ENCODE measurements at places on chromosomes 11 and 22. TPM values are rescaled to one million over a fixed set of nuclear protein-coding genes. Genes with fewer than 3 reads are reported as not detected.
A peak's percentile ranks its signal among the peaks of the same experiment; 100 is the strongest.

Gene MMP12
- total RNA-seq: not detected

- no peak for DNase-seq
Measured at GRCh38 chr22:27107386-27107785, 450.0 kb downstream of the MIAT start.

Gene KRTAP5-7
- not detected for total RNA-seq

DNA sequence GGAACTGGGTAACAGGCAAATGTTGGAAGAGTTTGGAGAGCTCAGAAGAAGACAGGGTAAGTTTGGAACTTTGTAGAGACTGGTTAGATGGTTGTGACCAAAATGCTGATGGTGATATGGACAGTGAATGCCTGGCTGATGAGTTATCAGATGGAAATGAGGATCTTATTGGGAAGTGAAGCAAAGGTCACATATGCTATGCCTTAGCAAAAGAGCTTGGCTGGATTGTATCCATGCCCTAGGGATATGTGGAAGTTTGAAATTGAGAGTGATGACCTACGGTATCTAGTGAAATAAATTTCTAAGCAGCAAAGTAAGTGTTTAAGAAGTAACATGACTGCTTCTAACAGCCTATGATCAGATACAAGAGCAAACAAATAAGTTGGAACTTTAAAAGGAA, 17.8 kb downstream of the BBOX1 start:
- DNase-seq: no peak

DNA sequence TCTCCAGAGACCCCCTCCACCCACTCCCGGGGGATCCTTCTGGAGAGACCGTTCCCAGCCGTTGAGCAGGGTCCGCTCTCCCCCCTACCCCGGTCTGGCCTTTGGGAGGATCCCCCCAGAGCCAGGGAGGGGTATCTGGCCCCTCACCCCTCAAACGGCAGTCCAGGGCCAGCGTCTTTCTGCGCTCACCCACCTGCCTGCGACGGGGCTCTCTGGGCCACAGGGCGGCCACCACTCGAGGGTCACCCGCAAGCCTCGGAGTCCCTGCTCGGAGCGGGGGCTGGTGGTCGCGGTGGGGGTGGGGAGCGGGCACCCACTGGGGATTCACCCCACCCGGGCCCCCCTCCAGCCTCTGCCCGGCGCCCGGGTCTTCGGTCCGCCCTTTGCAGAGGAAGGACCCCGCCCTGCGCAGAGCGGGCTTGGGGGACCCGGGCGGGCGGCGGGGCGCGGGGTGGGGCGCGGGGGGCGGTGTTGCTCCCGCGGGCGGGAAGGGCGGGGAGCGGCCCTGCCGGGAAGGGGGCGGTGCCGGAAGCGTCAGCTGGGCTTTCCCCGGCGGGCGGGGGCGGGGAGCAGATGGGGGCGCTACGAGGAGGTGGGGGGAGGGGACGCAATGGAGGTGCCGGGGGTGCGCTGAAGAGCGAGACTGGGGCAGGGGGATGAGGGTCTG, 16.6 kb downstream of the CRELD2 start:
- DNase-seq: peak; percentile 92

DNA sequence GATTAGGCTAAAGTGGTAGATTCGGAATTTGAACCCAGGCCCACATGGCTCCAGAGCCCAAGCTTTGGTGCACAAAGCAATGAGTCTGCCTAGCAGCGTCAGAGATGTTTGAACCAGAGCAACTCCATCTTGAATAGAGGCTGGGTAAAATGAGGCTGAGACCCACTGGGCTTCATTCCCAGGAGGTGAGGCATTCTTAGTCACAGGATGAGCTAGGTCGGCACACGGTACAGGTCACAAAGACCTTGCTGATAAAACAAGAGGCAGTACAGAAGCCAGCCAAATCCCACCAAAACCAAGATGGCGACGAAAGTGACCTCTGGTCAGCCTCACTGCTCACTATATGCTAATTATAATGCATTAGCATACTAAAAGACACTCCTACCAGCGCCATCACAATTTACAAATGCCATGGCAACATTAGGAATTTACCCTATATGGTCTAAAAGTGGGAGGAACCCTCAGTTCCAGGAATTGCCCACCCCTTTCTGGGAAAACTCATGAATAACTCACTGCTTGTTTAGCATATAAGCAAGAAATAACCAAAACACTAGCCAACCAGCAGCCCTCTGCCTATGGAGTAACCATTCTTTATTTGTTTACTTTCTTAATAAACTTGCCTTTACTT, 40.3 kb upstream of the DAGLA start:
- DNase-seq: no peak

DNA sequence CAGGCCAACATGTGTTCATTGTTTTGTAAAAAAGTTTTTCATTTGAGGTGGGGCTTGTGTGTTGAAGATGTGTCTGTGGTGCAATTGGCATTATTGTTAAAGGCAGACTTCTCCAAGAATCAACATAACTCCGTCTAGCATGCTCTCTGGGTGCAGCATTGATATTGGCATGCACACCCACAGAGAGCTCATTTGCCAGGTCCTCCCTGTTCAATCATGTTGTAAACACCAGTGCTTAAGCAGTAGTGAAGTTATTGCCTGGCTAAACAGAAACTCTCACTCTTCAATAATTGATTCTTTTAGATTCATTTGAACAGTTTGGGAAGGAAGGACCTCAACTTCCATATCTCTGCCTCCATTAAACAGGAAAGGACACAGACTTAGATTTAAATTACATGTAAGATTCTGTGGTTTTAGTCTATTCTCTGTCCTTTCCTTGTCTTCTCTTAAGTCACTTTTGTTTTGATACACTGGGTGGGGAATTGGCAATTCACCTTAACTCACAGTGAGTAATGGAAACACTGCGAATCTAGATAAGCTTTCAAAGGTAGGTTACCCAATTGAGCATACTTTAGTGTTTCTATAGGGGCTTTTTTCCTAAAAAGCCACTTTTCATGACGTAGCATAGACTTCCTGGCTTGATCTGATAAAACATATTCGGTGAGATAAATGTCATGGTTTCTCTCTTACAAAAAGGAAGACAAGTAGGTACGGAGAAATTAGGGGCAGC, 30.8 kb upstream of the EXPH5 start:
- no peak for DNase-seq

DNA sequence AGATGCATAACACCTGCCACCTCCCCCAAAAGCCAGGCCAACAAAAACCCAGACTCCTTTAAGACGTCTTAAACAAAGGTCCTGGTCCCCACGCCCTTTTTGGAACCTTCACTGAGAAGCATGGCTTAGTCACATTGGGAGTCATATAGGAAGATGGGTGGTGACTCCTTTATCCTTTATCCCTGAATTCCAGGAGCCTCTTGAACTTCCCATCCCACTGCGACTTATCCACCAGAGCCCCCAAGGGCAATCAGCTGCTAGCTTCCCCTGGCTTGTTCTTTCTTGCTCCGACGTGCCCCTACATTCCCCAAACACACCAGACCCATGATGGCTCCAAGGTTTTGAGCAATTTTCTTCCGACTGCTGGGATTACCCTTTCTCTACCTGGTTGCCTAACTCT, 567.0 kb upstream of the CADM1 start:
- DNase-seq: no peak

- DNase-seq: peak; percentile 35
Measured at GRCh38 chr11:63866211-63866610, 27.3 kb downstream of the MARK2 start.

GRCh38 chr11:22707119-22707899, 40.9 kb downstream of the GAS2 start:
- DNase-seq: no peak

DNA sequence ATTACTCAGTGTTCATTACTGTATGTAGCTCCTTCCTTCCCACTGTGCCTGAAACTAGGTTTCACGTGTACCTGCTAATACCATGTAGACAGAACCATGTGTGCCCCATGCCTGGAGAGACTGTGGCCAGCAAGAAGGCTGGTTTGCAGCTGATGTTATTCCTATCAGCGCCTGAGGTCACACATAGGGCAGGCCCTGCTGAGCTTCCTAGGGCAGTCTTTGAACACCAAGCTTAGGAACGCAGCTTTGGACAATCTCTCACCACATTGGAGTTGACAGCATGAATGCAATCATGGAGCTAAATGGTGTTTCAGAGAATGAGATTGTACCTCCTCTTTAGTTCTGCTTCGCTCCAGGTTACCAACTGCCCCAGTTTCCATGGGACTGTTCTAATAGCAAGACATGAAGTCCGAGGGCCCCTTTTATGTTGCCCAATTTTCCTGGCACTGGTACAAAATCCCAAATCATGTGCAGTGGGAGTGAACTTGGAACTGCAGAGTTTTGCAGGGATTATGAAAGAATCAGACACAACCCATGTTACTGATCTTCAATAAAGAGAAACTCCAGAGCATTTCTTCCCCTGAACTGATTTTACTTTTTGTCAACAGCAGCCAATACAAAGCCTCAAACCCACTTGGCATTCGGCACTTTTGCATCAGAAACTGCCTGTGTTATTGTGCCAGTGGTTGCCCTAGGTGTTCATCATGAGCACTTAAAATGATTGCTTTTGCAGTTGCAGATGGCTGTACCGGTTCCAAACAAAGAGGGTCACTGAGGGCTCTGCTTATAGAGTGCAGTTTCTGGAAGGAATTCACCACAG, 154.2 kb upstream of the TTC12 start:
- DNase-seq: no peak

GRCh38 chr11:79168530-79169110, 272.2 kb downstream of the TENM4 start:
- no peak for DNase-seq

Gene IGSF9B
- 3.4 TPM for total RNA-seq

DNA sequence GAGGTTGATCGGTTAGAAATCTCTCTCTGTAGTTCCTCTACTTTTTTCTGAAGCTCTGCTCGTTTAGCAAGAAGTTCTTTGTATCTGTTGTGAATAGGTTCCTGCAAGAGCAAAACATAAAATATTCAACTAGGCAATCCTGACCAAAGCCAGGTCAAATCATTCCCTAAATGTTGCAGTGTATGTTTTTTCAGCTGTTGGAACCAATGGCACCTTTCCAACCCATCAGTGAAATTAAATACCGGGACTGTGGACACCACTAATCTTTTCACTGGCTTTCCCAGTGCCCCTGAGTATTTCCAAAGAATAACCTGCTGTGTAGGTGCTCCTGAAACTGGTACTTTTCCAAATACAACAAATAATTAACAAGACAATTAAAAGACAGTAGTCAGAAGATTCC, 45.1 kb downstream of the CEP57 start:
- no peak for DNase-seq

DNA sequence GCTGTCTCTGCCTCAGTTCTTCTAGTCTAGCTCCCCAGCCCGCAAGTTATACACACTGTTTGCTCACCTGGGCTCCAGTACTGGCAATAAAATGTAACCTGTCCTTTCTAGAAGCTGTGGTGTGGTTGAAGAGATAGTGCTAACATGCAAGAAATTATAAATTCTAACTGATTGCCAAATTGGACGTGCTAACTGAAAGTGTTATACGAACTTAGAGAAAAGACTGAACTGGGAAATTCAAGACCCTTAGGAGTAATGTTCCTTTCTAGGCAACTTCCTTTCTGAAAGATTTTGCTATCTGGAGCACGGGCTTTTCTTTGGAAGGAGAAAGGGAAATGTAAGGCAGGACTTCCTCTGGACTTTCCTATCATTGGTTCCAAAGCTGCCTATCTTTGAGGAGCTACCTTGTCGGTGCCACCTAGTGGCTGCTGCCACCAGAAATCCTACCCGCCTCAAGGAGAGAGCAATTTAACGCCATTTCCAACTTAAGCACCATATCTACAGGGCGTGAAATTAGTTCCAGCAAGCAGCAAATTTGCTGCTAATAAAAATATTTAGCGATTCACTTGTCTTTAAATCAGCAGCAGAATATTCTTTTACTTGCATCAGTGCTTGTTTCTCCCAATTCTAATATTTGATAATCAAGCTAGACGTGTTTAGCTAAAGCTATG, 12.7 kb upstream of the TMEM218 start:
- peak; percentile 52 for DNase-seq

GRCh38 chr11:10438458-10438857, 16.6 kb upstream of the AMPD3 start:
- DNase-seq: no peak

GRCh38 chr11:70097783-70098563, 19.9 kb downstream of the ANO1 start:
- DNase-seq: peak; percentile 78

DNA sequence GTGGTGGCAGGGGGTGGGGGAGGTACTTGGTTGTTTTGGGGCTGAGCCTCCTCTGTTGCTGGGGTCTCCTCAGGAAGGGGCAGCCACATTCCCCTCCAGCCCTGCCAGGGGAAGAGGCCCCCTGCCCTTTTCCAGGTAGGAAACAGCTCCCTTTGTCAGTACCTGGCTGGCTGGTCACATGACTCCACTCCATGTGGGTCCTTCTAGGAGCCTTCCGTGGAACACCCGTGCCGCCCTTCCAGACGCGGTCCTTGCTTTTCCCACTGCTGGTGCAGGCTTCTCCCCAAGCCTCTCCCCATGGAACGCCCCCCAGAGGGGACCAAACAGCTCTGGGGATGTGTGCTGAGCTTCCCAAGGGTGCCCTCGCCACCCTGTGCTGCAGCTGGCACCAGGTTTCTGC, 19.9 kb downstream of the IFT27 start:
- no peak for DNase-seq

GRCh38 chr11:73521621-73522020, 76.3 kb downstream of the FAM168A start:
- no peak for DNase-seq

Gene PAK1
- total RNA-seq: 46.3 TPM

DNA sequence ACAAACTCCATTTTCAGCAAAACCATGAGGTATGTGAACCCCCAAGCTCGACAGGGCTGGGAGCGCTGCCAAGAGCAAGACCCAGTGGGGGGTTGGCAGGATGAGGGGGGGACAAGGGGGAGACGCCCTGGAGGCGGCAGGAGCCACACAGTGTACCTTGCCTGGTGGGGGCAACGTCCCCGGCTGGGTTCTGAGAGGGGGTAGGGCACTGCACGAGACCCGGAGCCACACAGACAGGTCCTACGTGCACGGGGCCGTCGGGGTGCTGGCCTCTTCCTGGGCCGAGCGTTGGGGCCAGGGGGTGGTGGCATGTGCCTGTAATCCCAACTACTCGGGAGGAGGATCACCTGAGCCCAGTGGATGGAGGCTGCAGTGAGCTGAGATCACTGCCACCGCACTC, 28.8 kb downstream of the TBX1 start:
- peak; percentile 5 for DNase-seq

GRCh38 chr11:45605051-45605450, 60.4 kb downstream of the CHST1 start:
- DNase-seq: no peak

Gene FGF4
- total RNA-seq: not detected

- DNase-seq: peak; percentile 15
Measured at GRCh38 chr22:43892183-43892894, 526 bp upstream of the PNPLA5 start.

Gene MOGAT2
- not detected for total RNA-seq

Gene TMPRSS5
- total RNA-seq: 0.36 TPM
